Stomach (tissue), 19 donors: ENCODE measurements at places on chromosomes 2 and 18.

- no peak overlapping the region for H3K27ac ChIP-seq
- DNase-seq: no peak
- no peaks in the 10 kb centered on the region for H3K27me3 ChIP-seq
- no peaks in the 10 kb centered on the region for H3K4me1 ChIP-seq
- no peak overlapping the region for H3K4me3 ChIP-seq
These were observed 324.6 kb upstream of the RND3 start for GRCh38 chr2:150812066-150812465.

GRCh38 chr18:60053747-60054304 is 154.0 kb downstream of the PMAIP1 start:
- H3K4me3 ChIP-seq: no peak overlapping the region
- H3K4me1 ChIP-seq: no peaks in the 10 kb centered on the region
- no peak for DNase-seq
- no peaks in the 10 kb centered on the region for H3K36me3 ChIP-seq

DNA sequence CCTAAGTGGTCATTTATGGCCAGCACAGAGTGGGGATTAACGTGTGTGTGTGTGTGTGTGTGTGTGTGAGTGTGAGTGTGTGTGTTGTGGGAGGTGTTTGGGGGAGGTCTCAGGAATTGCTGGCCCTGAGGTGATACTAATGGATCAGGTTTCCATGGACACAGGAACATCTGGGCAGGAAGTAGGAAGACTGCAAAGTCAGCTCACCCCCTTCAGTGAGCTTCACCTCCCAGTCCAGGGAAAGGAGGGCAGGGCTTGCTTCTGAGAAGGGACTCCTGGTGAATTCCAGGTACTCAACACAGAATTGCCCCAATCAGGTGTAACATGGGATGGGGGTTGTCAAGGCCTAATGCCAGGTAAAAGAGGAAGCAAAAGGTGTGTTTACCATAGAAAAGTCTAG is 30.3 kb upstream of the IL1R1 start:
- H3K4me1 ChIP-seq: peaks cover 54% of the 10 kb centered on the region
- no peak overlapping the region for H3K4me3 ChIP-seq
- H3K27ac ChIP-seq: no peak overlapping the region

DNA sequence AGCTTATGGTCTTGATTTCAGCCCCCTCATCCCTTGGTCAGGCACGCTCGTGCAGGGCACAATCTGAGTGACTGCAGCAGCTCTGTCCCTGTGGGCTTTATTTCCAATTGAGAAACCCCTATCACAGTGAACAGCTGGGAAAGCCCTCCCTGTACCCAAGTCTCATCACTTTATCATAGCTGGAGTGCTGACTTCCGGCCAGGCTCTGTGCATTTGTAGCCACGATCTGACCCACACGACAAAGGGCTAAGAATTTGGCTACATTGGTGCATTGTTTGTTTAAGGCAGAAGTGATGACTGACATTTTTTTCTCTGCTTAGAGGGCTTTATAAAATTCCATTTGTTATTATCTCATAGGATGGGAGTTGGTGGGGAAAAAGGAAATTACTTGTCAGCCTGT is 184.4 kb downstream of the KCNS3 start:
- no peak overlapping the region for H3K4me3 ChIP-seq
- no peaks in the 10 kb centered on the region for H3K27me3 ChIP-seq
- H3K36me3 ChIP-seq: no peaks in the 10 kb centered on the region
- peak overlapping the region; percentile 56 for H3K27ac ChIP-seq
- DNase-seq: peak; percentile 46

DNA sequence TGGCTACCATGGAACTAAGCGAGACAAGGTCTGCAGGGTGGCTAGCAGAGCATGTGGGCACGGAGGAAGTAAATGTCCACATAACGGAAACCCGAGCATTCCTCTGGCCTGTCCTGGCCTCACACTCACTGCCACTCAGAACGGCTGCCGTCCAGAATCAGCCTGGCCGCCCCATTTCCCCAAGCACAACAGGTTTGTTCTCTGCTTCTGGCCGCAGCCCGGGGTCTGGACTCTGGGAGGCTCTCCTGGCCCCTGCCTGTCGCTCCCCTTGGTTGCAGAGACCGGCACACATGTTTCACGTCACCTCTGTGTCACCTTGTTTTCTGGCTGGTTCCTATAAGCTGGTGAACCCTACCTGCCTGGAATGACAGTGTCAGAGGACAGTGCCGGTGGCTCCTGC is 69.3 kb downstream of the GLI2 start:
- H3K27ac ChIP-seq: no peak overlapping the region
- H3K4me3 ChIP-seq: no peak overlapping the region
- peaks cover 19% of the 10 kb centered on the region for H3K4me1 ChIP-seq
- no peak for DNase-seq

DNA sequence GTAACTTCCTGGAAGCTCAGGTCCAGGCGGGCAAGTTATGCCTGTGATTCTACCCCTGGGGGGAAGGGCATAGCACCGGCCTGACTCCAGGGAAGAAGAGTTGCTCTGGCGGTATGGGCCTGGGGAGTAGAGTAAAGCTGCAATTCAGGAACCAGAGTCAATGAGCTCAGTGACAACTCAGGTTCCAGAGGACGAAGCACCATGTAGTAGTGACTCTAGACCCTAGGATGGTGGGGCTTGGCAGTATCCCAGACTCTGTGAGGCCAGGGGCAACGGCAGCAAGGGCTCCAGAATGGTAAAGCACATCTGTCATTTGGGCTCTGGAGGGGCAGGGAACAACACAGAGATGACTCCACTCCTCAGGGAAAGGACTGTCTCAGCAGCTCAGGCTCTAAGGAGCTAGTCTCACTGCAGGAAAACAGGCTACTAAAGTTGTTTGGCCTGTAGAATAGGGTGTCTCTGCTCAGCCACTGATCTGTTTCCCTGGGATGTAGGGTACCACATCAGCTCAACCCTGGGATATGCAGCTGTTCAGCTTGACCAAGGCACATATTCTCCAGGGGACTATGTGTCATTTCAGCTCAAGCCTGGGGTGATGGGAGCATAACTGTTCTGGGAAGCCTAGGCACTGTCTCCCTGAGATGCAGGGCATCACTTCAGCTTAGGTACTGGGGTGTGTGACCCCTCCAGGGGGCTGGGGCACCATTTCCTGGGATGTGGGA is 36.2 kb upstream of the RHOB start:
- no peak for DNase-seq
- H3K27ac ChIP-seq: no peak overlapping the region
- no peaks in the 10 kb centered on the region for H3K27me3 ChIP-seq
- H3K4me1 ChIP-seq: no peaks in the 10 kb centered on the region
- no peak overlapping the region for H3K4me3 ChIP-seq

GRCh38 chr2:240340361-240340761 is 95.1 kb upstream of the GPC1 start:
- DNase-seq: no peak
- H3K27me3 ChIP-seq: no peaks in the 10 kb centered on the region

DNA sequence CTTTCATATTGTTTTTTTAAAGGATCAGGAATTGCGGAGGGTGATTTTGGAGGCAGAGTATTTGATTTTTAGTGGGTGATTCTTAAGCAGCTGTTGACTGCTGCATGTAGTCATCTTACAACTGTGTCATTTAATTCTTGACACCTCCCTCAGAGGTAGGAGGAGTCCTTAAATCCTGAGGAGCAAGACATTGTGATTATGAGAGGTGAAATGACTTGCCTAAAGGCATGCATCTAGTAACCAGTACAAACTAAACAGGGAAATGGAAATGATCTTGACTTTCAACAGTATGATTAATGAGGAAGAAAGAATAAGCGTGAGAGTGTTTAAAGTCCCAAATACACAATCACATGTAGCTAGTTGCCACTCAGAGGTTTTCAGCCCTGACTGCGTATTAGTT is 440.7 kb downstream of the THSD7B start:
- H3K27ac ChIP-seq: no peak overlapping the region
- no peak overlapping the region for H3K4me3 ChIP-seq
- H3K4me1 ChIP-seq: no peaks in the 10 kb centered on the region
